ENCODE measurements at places on chromosomes 1 and 21.

DNA sequence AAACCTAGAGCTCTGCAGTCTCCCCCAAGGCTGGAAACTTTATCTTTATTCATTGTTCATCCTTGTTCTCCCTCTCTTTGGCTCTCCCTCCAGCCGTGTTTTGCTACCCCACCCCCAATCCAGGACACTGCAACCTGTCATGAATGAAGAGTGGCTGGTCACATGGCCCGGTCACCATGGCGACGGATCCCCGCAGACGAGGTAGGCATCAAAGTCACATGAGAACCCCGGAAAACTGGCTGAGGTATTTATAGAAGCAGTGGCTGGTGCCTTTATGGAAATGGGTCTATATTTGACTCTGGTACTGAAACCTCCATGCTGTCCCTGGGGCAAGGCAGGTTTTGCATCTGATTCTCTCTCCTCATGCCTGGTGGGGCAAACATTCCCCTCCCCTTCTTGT lies 13.4 kb upstream of the SLC6A17 start:
- DNase-seq: no peak

- no peak for DNase-seq
Observed at GRCh38 chr1:50271968-50272578, 151.2 kb downstream of the DMRTA2 start.

DNA sequence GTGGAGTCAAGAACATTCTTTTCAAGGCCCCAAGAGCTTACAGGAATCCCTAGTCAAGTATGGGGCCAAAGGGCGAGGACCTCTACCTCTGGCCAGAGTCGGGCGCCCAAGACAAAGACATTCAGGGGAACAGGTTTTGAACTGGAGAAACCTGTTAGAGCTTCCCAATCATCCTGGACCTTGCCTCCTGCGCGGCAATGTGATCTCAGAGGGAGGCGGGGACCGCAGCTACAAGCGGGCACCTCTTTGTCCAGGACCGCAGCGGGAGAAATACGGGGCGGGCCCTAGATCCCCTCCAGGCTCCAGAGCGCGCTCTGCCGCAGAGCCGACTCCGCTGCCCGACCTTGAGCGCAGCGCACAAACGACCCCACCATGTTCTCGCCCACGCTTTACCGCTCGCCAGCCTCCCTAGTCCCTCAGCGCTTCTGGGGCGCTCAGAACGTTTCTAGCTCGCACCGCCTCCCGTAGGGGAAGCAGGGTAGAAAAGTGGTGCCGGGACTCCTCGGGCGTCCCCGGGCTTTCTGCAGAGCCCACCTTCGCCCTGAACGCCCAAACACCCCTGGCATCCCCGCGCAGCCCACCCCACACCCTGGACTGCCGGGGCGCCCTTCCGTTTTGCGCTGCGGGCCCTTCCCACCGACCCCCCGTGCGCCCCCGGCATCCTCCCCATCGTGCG lies 28.1 kb downstream of the RABIF start:
- no peak for DNase-seq

DNA sequence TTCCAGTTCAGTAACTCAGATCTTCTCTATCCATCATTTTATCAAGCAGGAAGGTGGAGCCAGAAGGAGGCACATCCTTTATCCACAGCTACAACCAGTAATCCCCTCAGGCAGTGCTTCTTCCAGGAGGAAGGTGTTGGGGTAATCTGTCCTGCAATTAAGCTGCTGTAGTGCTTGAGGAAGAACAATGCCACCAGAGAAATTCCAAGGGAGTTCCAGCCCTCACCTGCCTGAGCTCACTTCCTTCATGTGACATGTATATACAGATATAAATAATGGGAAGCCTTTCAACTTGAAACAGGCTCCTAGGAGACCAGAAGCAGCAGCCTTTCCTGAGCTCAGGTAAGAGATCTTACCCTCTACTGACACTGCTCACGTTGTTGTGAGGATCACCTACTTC lies 2.2 kb upstream of the IL20 start:
- no peak for DNase-seq

DNA sequence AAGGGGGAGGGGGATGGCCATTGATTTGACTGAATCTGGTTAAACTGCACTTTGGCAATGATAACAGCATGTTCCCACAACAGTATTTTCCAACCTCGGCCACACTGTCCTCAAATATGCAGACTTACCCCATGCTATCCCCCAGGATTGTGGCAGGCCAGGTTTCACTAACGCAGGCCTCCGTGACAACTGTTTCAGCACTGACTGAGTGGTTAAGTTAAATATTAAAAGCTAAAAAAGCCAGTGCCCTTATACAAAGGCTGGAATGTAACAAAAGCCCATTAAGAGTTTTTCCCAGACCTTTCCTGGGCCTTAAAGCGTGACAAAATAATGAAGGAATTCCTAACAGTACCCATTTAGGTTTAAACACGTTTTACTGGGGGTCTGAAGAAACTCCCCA lies 202.9 kb downstream of the USP25 start:
- DNase-seq: no peak

- no peak for DNase-seq
Observed at GRCh38 chr1:201144701-201145100, 9.6 kb downstream of the TMEM9 start.

GRCh38 chr1:17588048-17588871 lies 48.8 kb downstream of the ARHGEF10L start:
- DNase-seq: no peak

- DNase-seq: no peak
Observed at GRCh38 chr1:182329471-182329870, 62.1 kb downstream of the GLUL start.
